ENCODE measurements at places on chromosomes 7 and 10. TPM values are rescaled to one million over a fixed set of nuclear protein-coding genes. Genes with fewer than 3 reads are reported as not detected.

The PLEKHS1 gene
- 0.06 TPM for total RNA-seq

The TPST1 gene
- 5.6 TPM for total RNA-seq

The CYP51A1 gene
- total RNA-seq = 56.7 TPM

The LRRD1 gene
- not detected for total RNA-seq

The BLNK gene
- not detected for total RNA-seq

The LDB1 gene
- total RNA-seq = 34.7 TPM

The NCF1 gene
- 0.18 TPM for total RNA-seq
